Fibroblast of skin of left quadriceps (primary cell): ENCODE measurements at places on chromosomes 11 and 22.

- DNase-seq, result no peak
Measured at GRCh38 chr11:57290288-57290687, 34.5 kb downstream of the TNKS1BP1 start.

DNA sequence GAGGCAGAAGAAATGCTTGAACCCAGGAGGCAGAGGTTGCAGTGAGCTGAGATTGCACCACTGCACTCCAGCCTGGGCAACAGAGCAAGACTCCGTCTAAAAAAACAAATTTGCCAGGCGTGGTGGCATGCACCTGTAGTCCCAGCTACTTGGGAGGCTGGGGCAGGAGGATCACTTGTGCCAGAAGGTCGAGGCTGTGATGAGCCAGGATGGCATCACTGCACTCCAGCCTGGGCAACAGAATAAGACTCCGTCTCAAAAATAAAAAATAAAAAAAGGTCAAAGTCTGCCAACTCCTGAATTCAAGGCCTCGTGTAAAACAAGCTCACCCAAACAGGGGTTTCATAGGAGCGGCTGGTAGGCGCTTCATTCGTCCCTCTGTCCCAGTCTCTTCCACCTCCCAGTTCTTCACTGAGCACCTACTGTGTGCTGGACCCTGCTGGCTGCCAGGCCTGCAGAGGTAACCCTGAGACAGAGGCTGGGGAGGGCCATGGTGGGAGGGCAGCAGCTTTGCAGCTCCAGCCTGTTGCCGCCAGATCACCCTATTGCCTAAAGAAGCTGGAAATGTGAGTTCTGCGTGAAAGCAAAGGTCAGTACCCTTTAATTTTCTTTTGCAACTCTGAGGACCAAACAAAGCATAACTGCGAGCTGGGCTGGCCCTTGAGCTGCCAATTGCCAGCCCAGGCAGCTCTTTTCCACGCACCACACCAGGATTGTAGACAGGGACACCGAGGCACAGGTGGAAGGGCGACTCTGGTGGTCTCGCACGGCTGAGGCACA lies 15.3 kb downstream of the RPL3 start:
- no peak for DNase-seq

DNA sequence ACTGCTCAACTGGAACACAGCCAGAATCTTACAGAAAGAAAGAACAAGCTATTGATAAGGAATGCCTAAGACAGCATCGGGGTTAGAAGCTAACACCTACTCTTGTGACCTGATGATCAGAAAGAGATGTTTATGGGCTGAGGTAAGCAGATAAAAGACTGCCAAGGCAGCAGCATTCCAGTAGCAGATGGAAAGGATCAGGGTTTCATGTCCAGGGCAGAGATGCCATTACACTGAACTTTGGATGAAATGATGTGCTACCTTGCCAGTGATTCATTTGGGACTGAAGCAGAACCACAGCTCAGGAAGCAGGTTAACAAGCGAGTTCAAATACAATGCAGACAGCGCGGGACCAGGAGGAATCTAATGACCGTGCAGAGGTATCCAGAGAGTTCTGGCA lies 27.1 kb upstream of the APOA1 start:
- no peak for DNase-seq

DNA sequence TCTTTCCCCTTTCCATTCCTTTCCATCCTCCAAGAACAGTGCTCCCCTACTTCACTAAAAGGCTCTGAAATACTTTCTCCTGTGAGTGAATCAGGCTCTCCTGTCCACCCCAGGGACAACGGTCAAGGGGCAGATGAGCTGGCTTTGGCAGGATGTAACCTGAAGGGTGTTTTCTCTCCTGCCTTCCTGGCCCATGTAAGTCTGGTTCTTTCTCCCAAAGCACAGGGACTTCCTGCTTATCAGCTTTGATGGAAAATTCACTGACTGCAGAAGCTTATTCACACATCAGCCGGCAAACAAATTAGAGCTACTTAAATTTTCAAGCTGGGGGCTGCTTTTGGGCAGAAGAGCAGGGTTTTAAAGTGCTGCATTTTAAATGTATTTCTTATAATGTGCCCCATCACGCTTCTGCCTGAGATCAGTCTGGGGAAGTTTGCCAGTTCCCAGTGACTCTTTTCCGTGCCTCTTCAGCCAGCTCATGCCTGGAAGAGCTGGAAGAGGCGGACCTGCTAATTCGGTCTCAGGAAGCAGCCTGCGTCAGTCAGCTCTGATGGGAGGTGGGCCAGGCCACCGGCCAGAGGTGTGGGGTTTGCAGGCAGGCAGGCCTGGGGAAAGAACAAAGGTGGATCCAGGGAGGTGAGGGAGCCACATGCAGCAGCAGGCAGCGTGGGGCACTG lies 140.4 kb upstream of the TBCEL start:
- no peak for DNase-seq
